Mammary epithelial cell (primary cell): ENCODE measurements at places on chromosomes 1 and 21.
A peak's percentile ranks its signal among the peaks of the same experiment; 100 is the strongest.

DNA sequence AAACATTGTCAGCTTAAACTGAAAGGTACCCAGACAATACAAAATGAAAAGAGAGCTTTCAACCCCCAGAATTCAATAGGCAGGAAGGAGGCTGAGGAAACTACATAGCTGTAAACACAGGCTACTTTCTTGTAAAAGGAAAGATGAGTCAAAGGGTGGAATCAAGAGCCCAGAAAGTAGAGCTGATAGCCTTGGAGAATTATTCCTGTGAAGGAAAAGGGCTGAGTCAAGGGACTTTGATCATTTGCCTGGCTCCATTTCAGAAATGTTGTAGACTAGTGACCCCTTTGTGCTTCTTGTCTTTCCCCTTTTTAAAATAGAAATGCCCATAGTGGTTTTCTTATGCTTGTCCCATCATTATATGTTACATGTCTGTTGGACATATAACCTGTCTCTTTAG, 597.6 kb downstream of the ADGRL2 start:
- DNase-seq = peak; percentile 16

DNA sequence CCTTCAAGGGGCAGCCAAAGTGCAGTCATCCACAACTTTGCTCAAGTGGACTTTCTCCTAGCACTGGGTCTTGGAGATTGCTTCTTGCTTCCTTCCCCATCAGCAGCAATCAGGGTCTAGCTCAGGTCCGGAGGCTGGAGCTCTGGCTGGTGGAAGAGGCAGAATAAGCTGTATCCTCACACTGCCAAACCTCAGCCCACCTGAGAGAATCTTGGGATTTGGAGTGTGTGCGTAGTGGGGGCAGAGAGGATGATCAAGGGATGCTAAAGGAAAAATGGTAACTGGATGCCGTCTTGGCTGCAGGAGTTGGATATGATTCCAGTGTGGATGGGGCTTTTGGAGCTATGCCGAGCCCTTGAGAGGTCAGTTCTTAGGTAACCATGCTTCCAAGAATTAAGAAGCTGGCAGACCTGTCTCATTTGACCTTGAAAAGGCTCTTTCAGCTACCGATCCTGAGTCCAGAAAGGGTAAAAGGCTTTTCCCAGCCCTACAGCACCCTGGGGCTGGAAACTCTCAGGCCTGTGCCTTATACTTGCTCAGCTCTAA, 4.5 kb upstream of the NFASC start:
- DNase-seq = no peak

- no peak for DNase-seq
Observed at GRCh38 chr1:158509471-158510156, 37.6 kb downstream of the OR10R2 start.

DNA sequence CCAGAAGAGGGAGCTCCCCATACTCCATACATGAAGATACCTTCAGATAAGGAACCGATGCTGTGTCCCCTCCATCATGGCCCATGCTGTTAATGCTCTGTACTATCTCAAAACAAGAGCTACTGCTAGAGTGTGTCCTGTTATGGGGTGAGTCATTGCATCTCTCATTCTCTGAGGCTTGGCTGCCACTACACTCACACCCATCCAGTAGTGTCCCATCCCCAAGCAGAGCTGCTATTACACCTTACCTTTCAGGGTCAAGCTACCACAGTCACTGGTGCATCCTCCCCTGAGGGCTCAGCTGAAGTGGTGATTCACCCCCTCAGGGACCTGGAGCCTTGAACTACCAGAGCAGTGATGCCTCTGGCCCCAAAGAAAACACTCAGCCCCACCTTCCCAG, 198.5 kb downstream of the PLA2G4A start:
- DNase-seq = no peak

DNA sequence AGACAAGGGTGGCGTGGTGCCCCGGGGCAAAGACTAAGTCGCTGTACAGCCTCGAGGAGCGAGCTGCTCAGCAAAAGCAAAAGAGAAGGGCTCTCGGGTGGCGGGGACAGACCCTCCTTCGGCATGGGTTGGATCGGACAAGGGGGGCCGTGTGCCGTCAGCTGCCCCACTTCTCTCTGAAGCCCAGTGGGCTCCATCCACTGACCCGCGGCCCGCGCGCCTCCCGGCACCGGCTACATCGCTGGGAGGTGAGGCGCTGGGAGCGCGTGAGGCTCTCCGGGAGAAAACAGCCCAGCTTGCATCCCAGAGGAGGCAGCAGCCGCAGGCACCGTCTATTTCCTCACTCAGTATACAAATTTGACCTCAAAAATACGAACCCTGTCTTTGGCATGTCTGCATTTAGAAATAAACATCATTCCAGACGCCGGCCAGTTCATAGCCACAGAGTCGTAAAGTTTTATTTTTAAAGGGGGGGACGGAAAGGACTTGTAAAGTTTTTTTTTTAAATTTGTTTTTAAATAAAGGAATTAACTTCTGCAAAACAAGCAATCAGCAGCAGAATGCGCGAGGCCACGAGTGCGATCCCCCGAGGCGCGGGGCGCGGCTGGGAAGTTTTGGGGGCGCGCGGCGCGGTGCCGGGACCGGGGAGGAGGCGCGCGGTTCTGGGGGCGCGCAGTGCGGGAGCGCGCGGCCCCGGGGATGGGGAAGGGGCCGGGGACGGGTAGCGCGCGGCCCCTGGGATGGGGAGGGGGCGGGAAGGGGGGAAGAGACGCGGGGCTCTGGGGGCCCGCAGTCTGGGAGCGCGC, 689 bp upstream of the GPR137B start:
- peak; percentile 40 for DNase-seq

- no peak for DNase-seq
Observed at GRCh38 chr1:38567401-38567800, 292.2 kb downstream of the RRAGC start.

DNA sequence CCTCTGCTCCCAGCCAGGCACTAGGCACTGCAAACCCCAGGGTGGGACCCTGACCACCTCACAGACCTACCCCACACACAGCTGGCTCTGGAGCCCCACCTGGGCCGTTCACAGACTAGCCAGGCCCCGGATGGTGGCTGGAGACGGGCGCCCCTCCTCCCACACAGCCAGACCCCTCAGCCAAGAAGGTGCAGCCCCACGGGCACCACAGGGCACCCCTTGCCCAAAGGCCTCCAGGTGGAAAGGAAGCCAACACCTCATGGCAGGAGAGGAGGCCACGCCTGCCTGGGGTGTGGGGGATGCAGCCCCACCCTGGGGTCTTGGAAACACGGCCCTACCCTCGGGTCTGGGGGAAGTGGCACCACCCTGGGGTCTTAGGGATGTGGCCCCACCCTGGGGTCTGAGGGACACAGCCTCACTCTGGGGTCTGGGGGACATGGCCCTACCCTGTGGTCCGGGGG, 44.6 kb downstream of the WNT9A start:
- DNase-seq = no peak

DNA sequence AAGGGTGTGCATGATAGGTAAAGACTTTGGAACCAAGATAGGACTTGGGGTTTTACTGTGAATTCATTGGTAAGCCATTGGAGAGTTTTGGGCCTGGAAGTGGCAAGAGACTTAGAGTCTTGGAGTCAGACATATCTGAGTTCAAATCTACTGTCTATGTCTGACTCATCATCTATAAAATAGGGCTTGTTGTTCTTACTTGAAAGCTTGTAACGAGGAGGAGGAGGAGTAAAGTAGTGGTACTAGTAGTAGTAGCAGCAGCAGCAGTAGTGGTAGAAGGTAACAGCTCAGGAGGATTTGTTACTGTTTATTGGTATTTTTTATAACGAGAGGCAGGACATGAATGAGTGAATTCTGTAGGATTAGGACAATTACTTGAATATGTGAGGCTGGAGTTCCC, 62.7 kb downstream of the CACHD1 start:
- peak; percentile 32 for DNase-seq

DNA sequence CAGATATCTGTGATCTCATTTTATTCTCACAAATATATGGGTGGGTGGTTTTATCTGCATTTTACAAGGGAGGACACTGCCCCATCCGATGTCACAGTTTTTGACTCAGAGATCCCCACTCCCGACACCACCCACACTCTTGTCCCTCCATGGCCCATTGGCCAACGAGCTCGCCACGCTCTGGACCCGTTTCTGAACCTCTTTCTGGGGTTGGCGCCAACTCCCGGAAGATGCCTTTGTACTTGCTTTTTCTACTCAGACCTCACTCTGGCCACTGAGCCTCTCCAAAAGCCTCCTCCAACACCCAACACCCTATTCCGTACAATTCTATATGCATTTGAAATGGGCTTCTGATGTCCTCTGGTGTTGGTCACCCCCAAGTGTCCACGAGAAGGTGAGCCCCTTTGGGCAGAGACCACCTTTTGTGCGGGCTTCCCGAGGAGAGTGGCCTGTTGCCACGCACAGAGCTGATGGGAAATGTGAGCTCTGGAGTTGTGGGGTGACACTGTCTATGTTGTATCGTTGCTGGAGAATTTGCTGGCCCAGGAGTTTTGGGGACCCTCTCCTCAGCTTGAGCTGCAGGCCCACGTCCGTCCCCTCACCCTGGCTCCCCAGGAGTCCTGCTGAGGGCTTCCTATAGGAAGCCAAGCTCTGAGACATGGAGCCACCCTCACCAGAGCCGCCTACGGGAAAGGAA, 366.9 kb upstream of the VAMP3 start:
- no peak for DNase-seq

DNA sequence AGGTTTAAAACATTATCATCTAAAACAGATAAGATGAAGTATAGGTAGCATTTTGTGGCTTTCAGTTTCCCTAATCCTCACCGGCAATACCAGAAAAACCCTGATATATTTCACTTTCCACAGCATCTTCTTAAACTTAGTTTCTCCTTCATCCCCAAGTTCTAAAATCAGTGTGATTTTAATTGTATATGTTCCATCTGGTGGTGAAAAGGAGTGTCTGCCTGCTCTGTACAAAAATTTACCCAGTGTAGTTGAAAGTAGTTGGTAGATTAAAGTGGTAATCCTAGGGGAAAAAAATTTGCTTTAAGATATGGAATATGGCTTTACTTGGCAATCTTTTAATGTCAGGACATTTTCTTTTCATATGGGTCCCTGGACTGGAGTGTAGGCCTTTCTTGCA, 74.3 kb downstream of the CEP350 start:
- no peak for DNase-seq

GRCh38 chr1:29641921-29642320, 405.6 kb downstream of the PTPRU start:
- DNase-seq = no peak

DNA sequence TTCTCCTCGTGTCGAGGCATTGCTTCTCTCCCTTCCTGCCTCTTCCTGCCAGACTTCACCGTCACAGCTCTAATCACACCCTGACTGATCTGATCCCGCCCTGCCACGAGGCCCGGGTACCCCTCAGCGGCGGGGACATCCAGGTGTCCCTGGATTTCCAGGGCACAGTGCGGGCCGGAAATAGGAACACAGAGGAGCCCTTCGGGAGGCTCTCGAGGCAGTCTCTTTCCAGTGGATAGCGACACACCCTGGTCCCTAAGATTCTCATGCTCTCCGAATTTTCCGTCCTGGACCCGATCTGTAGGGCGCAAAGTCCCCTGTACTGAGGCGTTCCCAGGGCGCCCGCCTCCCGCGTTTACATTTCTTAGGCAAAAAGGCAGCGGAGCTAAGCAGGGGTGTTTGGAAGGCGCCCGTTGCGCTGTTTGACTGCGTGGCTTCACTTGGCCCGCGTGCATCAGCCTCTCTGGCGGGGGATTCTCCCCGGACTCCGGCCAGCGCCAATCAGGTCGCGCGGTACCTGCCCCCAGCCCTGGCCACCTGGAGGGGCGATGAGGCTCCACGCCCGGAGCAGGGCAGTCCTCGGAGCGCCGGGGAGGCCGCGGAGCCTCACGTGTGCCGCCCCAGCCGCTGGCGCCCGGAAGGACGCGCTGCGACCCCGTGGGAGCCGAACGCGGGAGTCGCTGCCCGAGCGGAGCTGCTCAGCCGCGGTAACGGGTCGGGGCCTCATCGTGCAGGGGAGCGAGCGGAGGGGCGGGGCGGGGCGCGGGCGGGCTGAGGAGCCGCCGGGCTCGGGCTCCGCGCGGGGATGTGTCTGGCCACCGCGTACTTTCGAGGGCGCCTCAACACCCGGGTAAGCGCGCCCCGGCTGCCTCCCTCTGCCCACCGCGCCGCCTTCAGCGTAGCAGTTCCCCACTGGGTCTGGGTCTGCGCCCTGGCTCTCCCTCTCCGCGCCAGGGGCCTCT, at the start of gene FAM163A:
FAM163A (plus strand) TSS at position 575 of the 962 bp plus-strand sequence. CDS start 69,807 bp downstream, outside the sequence.
- DNase-seq = no peak

DNA sequence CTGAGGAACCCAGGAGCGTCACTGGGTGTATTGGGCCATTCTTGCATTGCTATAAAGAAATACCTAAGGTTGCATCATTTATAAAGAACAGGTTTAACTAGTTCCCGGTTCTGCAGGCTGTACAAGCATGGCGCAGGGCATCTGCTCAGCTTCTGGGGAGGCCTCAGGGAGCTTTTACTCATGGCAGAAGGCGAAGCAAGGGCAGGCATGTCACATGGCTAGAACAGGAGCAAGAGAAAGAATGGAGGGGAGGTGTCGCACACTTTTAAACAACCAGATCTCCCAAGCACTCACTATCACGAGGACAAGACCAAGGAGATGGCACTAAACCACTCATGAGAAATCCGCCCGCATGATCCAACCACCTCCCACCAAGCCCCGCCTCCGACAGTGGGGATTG, 65.2 kb downstream of the PSMG1 start:
- DNase-seq = no peak

DNA sequence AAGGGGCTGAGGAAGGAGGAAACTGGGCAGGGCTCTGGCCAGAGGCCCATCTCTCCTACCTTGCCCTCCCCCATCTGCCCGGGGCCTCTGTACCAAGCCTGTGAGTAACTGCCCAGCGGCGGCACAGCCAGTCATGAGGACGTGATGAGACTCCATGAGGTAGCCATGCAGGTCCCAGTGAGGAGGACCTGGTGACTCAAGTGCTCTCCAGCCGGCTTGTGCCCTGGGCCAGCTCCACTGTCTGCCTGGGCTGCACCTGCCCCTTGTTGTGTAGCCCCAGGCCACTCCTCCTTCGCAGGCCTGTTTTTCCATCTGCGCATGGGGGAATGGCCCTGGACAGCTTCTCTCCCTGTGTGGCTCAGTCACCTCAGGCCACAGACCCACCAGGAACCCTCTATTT, 42.0 kb upstream of the PADI1 start:
- DNase-seq = no peak
